ENCODE measurements at places on chromosomes 1 and 21. TPM values are rescaled to one million over a fixed set of nuclear protein-coding genes. Genes with fewer than 3 reads are reported as not detected.

DNA sequence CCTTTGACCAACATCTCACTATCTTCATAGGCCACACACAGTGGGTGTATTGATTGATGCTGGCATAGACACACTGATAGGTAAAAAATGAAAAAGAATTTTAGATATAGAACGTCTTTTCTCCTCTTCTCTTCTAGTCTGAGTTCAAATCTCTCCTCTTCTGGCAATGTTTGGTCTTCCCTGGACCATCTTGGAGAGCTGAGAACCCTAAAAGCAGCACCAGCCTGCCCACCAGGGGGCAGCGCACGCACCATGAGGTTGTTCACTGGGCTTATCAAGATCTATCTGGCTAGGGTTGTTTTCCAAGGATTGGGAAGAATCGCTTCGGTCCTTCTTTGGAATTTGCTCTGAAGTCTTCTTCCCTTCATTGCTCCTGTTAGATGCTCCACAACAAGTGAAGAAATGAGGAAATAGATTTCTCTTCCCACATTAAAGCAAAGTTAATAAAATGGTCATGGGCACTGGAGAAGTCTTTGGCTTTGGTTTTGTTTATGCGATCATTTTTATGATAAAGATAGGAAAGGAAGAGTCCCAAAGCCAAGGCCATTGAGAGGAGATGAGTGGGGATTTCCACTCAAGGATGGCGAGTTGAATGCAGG lies 104.0 kb upstream of the OLIG2 start:
- DNase-seq, result no peak

Gene LRRC71
- total RNA-seq, result not detected

DNA sequence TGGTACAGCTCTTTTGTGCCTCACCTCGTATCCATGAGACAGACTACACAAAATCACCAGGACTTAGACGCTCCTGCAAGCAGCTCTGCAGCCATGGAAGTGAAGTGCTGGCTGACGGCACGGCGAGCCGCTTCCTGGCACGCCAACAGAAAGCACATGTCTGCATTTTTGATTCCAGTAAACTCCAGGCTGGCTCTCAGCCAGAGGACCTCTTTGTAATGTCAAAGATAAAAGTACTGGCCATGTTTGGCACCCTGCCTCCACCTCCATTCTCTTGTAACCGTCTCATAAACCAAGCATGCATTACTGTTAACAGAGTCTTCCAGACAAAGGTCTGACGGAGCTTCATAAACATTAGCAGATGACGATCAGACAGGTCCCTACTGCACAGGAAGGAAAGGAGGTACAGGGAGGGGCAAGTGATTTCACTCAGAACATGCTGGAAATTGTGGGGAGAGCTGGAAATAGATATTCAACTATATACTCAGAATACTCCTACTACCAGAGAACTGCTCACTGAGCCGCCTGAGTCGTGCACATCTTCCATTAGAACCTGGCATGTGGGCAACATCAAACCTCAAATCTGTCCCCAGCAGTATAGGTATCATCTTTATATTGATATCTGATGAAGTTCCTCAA lies 632.0 kb downstream of the SMYD3 start:
- peak; percentile 93 for DNase-seq

- peak; percentile 25 for DNase-seq
Measured at GRCh38 chr1:63758791-63759190, 15.0 kb upstream of the ROR1 start.

DNA sequence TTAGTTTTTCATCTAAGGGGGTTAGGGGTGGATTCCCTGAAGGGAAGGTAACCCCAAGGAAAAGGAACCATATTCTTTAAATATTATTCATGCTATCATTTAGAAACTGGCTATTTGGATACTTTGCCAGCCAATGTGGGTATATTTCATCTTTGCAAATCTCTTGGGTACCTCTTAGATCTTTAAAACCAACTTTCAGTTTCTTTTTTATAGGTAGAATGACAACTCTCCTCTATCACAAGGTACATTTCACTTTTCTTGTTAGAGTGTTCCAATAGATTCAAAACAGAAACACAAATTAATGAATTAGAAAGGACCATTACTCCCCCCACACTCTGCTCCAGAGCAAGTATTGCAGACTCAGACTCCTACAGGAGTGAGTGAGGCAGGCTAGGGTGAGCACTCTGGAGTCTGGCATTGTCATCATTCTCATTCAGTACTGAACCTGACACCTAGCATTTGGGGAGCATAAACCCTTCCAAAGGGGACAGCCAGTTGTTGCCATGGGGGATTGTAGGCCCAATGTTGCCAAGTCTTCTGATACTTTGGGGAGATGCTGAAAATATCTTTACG lies 43.0 kb downstream of the MACO1 start:
- DNase-seq, result no peak

- DNase-seq, result peak; percentile 76
Measured at GRCh38 chr1:10253755-10254154, 43.4 kb downstream of the KIF1B start.

Gene TMPRSS15
- total RNA-seq, result 0.07 TPM

Gene ZNF678
- total RNA-seq, result 11.5 TPM

- peak; percentile 55 for DNase-seq
Measured at GRCh38 chr1:201436393-201436792, 14.9 kb upstream of the TNNI1 start.

Gene ARTN
- not detected for total RNA-seq

DNA sequence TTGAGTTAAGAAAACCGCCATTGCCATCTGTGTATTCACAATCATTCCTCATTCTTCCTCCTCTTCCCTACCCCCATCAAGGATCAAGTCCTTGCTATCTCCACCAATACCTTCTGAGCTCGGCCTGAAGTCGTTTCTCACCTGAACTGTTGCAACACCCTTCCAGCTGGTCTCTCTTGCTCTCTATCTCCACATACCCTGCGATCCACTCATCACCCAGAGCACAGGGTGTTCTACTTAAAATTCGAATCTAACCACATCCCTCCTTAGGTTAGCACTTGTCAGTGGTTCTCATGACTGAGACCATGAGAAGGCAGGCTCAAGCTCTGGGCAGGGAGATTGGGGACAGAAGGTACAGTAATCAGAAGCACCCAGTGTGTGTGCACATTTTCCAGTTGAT lies 4.6 kb downstream of the IVL start:
- DNase-seq, result no peak

- no peak for DNase-seq
Measured at GRCh38 chr1:189609167-189609566, 868.5 kb downstream of the BRINP3 start.

DNA sequence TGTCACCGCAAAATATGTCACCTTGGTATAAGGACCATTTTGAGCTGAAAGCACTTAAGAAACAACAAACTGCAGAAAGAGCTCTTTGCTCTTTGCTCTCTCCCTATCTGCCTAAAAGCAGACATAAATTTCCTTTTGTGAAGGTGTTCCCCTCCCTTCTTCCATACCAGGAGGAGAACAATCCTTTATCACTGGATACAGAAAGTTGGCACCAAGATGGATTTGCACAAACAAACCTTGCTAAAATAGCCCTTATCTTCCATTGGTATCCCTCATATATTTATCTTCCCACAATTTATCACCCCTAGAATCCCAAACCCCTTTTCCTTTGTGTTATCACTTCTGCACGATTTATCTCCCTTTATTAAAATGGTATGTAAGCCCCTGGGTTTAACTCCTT lies 51.4 kb downstream of the DPYD start:
- no peak for DNase-seq

DNA sequence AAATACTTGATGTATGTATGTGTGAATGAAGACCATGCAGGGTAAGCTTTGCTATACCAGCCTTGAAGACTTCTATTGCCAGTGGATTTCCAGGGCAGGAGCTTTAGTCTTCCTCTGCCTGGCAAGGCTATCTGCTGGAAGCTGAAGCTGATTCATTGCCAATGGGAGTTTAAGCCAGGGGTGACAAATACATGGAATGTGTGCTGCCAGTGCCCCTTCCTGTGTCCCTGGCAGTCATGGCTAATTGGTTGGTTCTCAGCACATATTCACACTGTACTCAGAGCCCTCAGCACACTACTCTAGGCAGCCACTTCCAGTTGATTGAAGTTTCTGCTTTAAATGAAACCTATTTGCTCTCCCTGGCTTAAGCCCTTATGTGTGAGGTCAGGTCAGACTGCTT lies 1.5 kb downstream of the ZSCAN20 start:
- no peak for DNase-seq

Gene TADA1
- 19.7 TPM for total RNA-seq

DNA sequence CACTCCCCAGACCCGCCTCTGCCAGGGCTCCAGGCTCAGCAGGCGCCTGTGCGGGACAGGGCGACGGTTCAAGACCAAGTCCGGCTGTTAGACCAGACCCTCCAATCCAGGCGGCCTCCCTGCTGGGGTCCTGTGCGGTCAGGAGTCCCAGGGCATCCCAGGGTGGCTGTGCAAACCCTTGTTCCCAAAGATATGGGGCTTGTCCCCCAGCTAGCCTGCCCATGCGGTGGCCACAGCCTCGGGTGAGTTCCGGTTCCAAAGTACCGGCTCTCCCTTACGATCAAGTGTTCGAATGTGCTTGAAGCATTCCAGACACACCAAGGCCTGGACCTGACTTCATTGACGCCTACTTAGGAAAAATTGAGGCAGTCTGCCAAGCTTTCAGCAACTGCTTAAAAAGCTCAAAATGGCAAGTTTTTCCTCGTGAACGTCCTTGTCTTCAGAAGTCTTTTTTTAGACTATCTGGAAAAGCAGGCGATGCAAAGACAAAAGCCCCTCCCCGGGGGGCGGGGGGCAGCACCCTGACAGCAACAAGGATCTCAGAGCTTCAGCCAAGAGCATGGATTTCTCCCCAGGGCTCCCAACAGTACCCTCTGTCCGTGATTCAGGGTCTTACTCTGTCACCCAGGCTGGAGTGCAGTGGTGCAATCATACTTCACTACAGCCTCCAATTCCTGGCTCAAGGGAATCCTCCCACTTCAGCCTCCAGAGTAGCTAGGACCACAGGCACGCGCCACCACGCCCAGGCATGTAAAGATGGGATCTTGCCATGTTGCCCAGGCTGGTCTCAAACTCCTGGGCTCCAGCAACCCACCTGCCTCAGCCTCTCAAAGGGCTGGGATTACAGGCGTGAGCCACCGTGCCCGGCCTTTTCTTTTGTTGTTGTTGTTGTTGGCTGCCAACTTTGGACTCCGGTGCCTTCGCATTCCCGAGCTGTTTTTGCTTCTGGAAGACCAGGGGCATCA lies 2.3 kb downstream of the FAAP20 start:
- DNase-seq, result peak; percentile 64

DNA sequence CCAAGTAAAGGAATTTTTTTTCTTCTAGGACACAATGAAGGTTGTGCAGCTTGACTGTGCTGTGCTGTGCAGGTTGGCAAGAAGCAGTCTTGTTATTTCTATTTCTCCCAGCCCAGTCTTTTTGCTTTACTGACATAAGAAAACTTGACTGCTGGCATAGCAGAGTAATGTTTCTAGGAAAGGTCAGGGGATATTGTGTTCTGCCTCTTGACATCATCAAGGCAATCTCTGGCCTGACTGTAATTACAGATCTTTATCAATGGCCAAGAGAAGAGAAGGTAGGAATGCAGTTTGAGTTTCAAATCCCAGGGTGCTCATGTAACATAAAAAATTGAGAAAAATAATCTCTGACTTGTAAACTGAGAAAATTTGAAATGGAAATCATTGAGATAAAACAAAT lies 226.3 kb upstream of the ADGRL4 start:
- no peak for DNase-seq

GRCh38 chr1:193185901-193186731 lies at the start of gene B3GALT2:
Gene B3GALT2, minus strand, starts transcription at chr1:193186613. Its CDS starts 5,051 bp downstream, at chr1:193181562.
- DNase-seq, result peak; percentile 50

DNA sequence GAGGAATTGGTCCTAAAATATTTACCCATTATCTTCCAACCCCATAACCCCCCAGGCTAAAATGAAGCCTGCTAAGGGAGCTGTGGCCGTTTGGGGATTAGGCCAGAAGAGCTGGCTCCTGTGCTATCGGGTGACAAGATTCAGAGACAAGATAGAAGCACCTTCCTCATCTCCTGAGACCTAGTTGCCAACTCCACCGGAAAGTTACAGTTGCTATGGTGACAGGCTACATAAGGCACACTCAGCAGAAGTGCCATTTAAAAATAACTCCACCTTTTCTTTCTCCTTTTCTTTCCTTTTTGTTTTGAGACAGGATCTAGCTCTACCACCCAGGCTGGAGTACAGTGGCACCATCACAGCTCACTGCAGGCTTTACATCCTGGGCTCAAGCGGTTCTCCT lies 43.6 kb upstream of the ROR1 start:
- no peak for DNase-seq

DNA sequence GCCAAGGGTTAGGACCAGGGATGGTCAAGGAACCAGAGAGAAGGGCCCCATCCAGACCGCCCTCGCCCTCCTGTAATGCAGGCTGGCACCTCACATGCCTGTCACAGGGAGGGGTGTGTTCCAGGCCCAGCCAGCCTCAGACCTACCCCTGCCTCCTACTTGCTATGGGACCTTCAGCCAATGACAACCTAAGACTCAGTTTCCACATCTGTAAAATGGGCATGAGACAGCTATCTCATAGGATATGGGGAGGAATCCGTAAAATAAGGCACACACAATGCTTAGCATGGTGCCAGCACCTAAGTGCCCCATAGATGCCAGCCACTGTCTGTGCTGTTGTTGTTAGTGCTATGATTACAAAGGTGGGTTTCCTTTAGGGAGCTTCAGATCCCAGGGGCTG lies 7.9 kb downstream of the KIF17 start:
- DNase-seq, result no peak

DNA sequence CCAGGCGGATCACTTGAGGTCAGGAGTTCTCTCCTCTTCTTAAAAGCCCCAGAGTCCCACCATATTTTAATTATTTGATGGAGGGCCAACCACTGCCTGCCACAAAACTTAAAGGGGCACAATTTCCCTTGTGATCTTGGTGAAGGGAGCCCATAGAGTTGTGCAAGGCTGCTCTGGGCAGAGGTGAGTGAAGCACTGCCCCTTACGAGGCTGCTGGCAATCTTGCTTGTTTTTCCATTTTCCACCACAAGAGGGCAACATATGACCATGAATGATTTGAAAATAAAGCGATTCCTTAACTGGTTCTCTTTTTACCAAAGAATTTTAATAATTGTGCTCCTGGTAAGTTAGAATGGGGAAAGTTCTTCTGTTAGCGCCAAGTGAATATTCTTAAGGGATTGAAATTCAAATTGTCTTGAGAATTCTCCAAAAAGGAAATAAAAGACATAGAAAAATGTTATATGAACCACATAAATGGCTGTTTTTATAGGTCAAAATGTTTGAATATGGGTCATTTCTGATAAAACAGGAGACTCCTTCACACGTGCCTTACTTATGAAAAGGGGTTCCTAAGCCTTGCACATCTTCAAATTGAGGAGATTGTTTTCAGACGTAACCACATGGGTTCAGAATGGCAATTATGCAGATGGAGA lies 22.7 kb downstream of the PGM1 start:
- peak; percentile 82 for DNase-seq

DNA sequence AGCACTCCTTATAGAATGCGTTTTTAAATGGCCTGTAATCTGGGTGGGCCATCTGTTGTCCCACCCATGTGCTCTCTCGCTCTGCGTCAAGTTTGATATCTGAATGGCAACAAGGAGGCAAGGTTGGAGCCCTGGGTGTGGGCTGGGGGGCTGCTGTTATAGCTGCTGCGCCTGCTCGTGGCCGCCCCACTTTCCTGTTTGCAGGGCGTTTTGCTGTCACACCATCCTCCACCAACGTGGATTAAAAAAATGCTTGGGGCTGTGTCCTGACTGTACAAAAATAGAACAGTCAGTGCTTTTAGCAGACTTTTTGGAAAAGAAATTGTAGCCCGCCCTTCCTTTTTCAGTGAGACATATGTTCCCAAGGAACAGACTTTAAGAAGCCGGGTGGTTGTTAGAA lies 25.4 kb downstream of the UMODL1 start:
- DNase-seq, result no peak

- DNase-seq, result no peak
Measured at GRCh38 chr21:26555540-26556146, 17.4 kb downstream of the CYYR1 start.

GRCh38 chr21:16587681-16588375 lies 858.0 kb downstream of the USP25 start:
- peak; percentile 15 for DNase-seq

All from hepatocyte (in vitro differentiated cells).